ENCODE measurements at places on chromosomes 16 and 17. TPM values are rescaled to one million over a fixed set of nuclear protein-coding genes. Genes with fewer than 3 reads are reported as not detected.

DNA sequence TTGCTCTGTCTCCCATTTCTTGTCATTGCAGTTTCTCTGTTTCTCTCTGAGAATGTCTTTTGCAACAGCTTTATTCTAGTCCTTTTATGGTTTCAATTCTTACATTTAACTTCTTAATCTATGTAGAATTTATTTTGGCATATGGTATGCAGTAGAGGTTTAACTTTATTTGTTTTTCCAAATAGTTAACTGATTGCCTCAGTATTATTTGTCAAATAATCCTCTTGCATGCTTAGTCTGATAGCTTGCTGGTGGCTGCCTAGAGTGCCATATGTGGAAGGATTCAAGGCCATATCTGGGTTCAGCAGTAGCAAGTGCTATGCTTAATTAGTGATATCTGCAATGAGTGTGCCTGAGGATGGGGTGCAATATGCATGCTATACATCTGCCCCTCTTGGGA lies 6.9 kb downstream of the SNTB2 start:
- no peak for DNase-seq

DNA sequence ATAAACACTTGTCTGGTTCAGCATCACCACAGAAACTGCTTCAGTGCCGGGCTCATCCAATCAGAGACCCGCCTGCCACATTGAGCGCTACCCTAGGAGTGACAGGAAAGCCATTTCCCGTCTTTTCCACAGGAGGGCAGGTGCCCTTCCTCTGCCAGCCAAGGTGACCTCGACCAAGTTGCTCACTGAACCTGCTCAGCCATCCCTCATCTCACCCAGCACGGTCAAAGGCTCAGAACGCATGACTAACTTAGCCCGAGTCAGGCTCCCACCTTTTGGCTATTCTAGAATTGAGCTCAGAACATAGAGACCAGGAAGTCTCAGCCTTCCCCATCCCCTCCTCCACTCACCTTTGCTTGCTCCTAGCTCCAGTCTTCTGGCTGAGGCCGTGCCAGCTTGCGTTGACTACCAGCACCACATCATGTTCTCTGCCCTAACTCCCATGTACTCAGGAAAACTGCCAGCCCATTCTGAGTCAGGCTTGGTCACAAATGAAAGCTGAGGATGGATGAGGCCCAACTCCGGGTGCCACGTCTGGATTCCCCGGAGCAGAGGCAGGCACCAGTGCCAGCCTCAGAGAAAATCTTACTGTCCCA lies 15.6 kb downstream of the MRPS23 start:
- no peak for DNase-seq

GRCh38 chr17:60695960-60696359 lies 18.3 kb downstream of the BCAS3 start:
- no peak for DNase-seq

Gene NPIPB6
- 16.8 TPM for total RNA-seq

Gene SLC6A2
- not detected for total RNA-seq
